ENCODE measurements at places on chromosomes 4 and X. TPM values are rescaled to one million over a fixed set of nuclear protein-coding genes. Genes with fewer than 3 reads are reported as not detected.

The SYTL5 gene
- total RNA-seq = not detected

The DDX53 gene
- total RNA-seq = not detected

The TMPRSS11A gene
- total RNA-seq = not detected

The SATL1 gene
- not detected for total RNA-seq

The MAGEE2 gene
- total RNA-seq = not detected

The CWH43 gene
- not detected for total RNA-seq

The GUCY1A1 gene
- total RNA-seq = not detected

The TLR1 gene
- 2.1 TPM for total RNA-seq

The MTTP gene
- not detected for total RNA-seq

The SOWAHD gene
- 0.33 TPM for total RNA-seq

The ARX gene
- not detected for total RNA-seq

The CD38 gene
- 9.0 TPM for total RNA-seq

The SERTM2 gene
- total RNA-seq = not detected

The GPR173 gene
- total RNA-seq = not detected

The PPEF1 gene
- not detected for total RNA-seq

DNA sequence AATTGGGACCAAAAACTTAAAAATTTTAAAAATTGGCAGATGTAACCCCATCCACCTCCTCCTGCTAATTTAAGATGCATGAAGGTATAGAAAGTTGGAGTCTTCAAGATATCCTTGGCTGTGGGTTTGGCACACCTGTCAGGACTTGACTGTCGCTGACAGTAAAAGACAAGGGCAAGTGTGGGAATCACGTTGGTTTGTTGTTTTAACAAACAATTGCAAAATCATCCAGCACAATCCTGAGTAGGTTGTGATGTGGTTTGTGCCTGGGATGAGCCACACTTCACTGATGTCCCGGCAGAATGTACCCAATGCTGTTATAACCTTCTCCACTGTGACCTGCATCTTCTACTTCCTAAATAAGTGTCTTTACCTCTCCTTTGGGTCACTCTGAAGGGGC, 24.0 kb downstream of the HOPX start:
- DNase-seq = no peak

GRCh38 chr4:128393101-128393704, 105.6 kb upstream of the PGRMC2 start:
- DNase-seq = no peak

GRCh38 chr4:173146456-173146855, 22.2 kb upstream of the GALNT7 start:
- no peak for DNase-seq

GRCh38 chr4:25590171-25590570, 65.5 kb upstream of the SLC34A2 start:
- no peak for DNase-seq

- DNase-seq = no peak
Measured at GRCh38 chrX:12480956-12481355, 310.3 kb upstream of the PRPS2 start.

GRCh38 chrX:23570674-23571343, 96.5 kb upstream of the PRDX4 start:
- DNase-seq = no peak

GRCh38 chr4:54767376-54767775, 109.6 kb downstream of the KIT start:
- DNase-seq = no peak

DNA sequence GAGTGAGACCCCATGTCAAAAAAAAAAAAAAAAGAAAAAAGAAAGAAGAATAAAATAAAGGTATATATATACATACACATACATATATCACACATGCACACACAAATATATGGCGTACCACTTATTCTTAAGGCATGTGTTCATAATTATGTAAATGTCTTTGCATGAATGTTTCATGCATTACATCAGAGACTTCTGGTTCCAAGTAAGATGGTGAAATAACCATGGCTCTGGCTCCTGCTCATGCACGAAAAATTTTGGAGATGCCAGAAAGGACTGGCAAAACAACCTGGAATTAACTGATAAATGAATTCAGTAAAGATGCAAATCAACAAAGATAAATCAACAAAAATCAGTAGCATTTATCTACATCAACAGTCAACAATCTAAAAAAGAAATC, 19.7 kb upstream of the FHIP1A start:
- DNase-seq = no peak

- DNase-seq = no peak
Measured at GRCh38 chr4:156832886-156833285, 138.7 kb downstream of the PDGFC start.

GRCh38 chrX:132662844-132663243, 174.0 kb upstream of the MBNL3 start:
- no peak for DNase-seq

DNA sequence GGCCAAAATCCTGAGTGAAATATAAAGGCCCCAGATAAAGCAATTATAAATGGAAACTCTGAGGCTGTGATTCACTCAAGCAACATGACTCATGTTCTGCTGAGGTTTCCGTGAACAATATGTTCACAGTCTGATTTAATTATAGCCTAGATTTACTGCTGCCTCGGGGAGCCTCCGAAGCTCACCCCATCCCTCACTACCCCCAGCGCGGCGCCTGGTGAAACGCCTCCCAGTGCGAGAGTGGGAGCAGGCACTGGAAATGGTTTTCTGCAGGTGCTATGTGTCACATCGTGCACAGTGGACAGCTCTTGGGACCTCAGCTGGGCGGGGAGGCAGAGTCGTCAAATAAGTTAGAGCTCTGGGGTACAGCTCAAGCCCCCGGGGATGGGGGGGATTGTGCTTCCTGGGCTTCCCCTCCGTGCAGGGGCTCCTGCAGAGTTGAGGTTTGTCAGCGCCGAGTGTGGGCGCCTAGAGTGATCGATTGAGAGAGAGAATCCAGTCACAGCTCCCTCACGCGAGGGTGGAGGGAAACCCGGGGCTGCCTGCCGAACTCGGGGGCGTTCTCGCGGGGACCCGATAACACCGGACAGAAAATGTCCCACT, 110.6 kb downstream of the PHKA2 start:
- no peak for DNase-seq

GRCh38 chr4:27239641-27240040, 379.0 kb downstream of the STIM2 start:
- no peak for DNase-seq

DNA sequence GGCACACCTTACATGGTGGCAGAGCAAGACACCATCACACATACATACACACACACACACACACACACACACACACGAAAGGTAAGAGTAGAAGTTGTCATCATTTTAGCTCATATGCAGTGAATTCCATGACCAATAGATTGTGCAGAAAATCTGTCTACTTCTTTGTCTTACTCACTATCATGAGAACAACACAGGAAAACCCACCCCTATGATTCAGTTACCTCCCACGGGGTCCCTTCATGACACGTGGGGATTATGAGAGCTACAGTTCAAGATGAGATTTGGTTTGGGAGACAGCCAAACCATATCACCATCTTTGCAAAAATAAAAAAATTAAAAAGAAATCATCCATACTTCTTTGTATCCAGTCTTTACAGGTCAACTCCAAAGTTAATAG, 221.1 kb downstream of the BMPR1B start:
- no peak for DNase-seq

- no peak for DNase-seq
Measured at GRCh38 chr4:41750626-41751448, 2.3 kb upstream of the PHOX2B start.

- DNase-seq = no peak
Measured at GRCh38 chr4:161252520-161253141, 911.2 kb downstream of the FSTL5 start.

- DNase-seq = no peak
Measured at GRCh38 chr4:79923281-79923680, 149.7 kb downstream of the ANTXR2 start.

- DNase-seq = no peak
Measured at GRCh38 chr4:118034053-118034785, at the start of gene NDST3. Gene NDST3 (plus strand): TSS chr4:118034486. CDS start chr4:118053911, 19,425 bp downstream.

- DNase-seq = no peak
Measured at GRCh38 chr4:15063341-15063740, 61.1 kb downstream of the CPEB2 start.

DNA sequence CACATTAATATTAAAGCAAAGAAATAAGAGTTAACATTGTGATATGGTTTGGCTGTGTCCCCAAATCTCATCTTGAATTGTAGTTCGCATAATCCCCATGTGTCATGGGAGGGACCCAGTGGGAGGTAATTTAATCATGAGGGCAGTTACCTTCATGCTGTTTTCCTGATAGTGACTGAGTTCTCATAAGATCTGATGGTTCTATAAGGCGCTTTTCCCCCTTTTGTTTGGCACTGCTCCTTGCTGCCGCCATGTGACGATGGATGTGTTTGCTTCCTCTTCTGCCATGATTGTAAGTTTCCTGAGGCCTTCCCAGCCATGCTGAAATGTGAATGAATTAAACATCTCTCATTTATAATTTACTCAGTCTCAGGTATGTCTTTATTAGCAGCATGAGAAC, 153.8 kb upstream of the GALNT7 start:
- no peak for DNase-seq

- no peak for DNase-seq
Measured at GRCh38 chr4:10832806-10833628, 148.4 kb upstream of the CLNK start.

- no peak for DNase-seq
Measured at GRCh38 chrX:143873343-143873742, 10.5 kb upstream of the UBE2NL start.

GRCh38 chrX:1581132-1581531, 10.3 kb upstream of the AKAP17A start:
- peak; percentile 78 for DNase-seq

- no peak for DNase-seq
Measured at GRCh38 chrX:120514236-120514635, 45.1 kb upstream of the LAMP2 start.

- DNase-seq = no peak
Measured at GRCh38 chrX:118212817-118213183, 96.2 kb upstream of the KLHL13 start.

DNA sequence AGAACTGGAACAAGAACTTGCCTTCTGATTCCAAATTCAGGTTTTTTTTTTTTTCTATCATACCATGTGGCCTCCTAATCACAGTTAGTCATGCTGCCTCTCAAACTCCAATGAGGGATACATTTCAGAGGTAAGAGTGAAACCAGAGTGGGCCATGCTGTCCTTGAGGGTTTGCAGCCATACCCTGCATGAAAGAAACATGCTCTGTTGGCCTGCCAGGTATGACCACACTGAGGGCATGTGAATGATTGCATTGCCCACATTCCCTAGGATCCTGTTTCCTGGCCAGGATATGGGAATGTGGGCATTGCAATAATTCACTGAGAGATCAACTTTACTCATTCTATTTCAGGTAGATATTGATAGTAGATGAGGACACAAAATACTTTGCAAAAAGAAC, 56.4 kb upstream of the DDIT4L start:
- no peak for DNase-seq

- no peak for DNase-seq
Measured at GRCh38 chr4:30537456-30537855, 182.7 kb upstream of the PCDH7 start.

- no peak for DNase-seq
Measured at GRCh38 chr4:67575232-67576058, 16.9 kb downstream of the STAP1 start.

DNA sequence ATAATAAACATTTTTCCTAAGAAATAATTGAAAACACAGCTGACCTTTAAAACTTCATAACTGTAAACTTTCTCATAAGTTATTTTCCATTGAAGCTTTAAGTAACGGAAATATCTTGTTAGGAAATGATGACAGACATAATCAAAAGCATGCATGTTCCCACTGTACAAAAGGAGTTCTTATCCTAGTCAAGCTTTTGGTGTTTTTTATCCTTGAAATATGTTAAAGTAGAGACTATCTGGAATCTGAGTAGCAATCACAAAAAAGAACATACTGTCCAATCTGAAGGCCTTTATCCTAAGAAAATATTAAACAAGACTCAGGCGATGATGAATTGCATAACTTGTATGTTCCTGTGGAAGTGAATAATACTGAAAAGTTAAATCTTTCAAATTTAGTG, 14.4 kb downstream of the GEMIN8 start:
- no peak for DNase-seq

- no peak for DNase-seq
Measured at GRCh38 chr4:184406958-184407391, 67.4 kb downstream of the IRF2 start.

- DNase-seq = no peak
Measured at GRCh38 chr4:173489514-173489913, 40.5 kb downstream of the HAND2 start.

GRCh38 chr4:15501941-15502340, 32.3 kb downstream of the CC2D2A start:
- DNase-seq = no peak

DNA sequence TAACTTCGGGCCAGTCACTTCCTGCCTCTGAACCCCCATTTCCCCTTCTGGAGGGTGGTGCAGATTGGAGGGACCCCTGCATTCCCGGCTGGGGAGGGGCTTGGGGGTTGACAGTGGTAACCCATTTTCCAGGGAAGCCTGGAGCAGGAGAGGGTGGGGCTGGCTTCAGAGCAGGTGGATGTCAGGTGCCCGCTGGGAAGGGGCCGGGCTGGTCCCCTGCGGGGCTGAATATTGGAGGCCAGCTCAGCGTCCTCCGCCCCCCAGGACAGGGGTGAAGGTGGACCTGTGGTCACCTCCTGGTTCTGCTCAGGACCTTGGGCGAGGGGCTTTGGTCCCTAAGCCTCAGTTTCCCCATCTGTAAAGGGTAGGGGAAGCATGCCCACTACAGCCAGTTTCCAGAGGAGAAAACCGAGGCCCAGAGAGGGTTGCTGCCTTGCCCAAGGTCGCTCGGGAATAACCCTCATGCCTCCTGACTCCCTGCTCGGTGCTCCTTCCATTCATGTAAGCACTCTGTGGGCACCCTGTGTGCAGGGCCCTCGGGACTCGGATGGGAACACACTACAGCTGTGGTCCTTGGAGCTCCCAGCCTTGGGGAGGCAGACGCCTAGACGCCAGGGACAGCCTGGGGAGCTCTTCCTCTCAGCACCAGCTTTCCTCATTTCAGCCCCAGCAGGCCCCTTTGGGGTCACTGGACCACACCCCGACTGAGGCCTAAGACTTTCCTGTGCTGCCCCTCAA, 683 bp downstream of the MAN2B2 start:
- no peak for DNase-seq

DNA sequence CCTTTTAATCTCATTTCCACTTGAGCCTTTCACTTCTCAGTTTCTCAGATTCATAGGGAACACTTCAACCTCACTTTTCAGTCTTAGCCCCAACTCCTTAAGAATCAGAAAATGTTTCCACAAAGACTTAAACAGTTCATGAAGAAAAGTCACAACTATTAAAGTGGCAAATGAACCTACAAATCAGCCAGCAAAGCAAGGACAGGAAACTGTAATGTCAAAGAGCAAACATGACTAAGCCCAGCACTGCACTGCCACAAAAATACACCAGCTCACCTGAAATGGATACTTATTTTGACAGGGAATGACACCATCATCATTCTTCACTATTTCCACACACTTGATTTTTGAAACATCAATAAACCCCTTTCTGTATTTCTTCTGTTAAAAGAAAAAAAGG, 41.8 kb upstream of the TXK start:
- no peak for DNase-seq

GRCh38 chr4:168409089-168409801, 71.0 kb downstream of the DDX60L start:
- no peak for DNase-seq

GRCh38 chr4:155973639-155974475, 20.2 kb upstream of the CTSO start:
- DNase-seq = no peak

- no peak for DNase-seq
Measured at GRCh38 chr4:176611381-176611780, 181.3 kb downstream of the VEGFC start.
